ENCODE measurements at places on chromosomes 2 and 18.

- no peak for DNase-seq
Measured at GRCh38 chr2:224729435-224729834, 13.3 kb upstream of the CCDC195 start.

- DNase-seq, result no peak
Measured at GRCh38 chr2:64359171-64359891, 94.6 kb upstream of the LGALSL start.

DNA sequence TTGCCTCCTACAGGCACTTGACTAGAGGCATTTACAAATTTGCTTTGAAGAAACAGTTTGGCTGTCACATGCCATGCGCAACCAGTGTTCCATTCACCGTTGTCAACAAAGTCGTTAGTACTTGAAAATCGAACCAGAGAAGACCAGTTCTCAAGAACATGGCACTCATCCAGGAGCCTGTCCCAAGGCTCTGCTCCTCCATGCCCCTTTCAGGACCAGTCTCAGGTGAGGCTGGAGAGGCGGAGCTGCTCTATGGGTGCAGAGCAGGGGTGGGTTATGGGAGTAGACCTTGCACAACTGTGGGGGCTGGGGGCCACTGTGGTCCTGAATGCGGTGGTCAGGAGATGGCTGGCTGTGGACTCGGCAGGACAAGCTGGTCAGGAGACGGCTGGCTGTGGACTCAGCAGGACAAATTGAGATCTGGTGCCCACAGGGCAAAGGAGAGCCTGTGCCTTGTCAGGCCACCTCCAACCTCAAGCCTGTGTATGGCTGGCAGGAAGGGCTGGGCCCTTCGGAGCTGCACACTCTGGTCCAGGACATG is 12.3 kb upstream of the ATP9B start:
- no peak for DNase-seq

DNA sequence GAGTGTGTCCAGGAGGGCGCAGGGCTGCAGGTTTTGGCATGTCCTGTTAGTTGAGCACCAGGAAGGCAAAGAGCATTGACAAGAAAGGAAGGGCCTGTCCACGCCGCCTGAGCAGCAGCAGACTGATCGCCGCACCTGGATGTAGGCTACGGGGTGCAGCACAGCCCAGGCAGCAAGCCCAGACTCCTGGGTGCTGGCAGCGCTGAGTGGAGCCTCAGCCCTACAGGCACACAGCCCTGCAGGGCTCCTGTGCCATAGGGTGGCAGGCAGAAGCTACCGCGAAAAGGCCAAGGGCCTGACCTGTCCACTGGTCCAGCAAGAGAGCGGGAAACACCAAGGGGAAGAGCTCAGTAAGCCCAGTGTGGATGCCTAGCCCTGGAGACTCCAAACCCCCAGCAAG is 198.0 kb downstream of the HDAC4 start:
- no peak for DNase-seq

GRCh38 chr2:140270224-140270623 is 1490.0 kb upstream of the NXPH2 start:
- DNase-seq, result no peak

DNA sequence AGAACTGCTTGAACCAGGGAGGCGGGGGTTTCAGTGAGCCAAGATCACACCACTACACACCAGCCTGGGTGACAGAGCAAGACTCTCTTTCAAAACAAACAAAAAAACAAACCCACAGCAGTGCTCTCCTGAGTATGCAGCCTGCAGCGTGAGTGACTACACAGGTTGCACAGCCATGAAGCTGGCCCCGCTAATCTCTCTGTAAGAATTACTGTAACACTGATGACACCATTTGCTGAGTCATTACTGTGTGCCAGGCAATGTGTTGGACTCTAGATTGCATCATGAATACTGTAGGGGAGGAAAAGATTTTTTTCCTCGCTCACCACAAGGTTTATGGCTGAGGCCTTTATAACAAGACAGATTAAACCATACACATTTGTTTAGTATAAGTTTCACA is 118.6 kb upstream of the ATP8B1 start:
- no peak for DNase-seq

- DNase-seq, result no peak
Measured at GRCh38 chr2:54318821-54319220, 62.8 kb upstream of the TSPYL6 start.

DNA sequence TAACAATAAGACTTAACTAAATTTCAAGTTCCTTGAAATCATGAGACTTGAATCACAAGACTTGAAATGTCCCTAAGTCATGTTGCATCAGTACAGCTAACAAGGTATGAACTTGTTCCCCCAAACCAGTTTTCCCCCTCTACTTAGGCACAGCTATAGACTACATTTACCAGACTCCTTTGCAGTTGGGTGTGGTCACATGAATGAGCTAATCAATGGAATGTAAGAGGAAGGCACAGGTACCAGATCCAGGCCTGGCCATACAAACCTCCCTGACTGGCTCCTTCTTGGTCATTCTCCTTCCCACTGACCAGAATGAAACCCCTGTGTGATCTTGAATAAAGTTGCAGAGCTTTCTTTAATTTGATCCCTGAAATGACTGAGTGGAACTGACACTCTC is 77.8 kb downstream of the DNER start:
- DNase-seq, result no peak

GRCh38 chr2:20509770-20510490 is 63.1 kb downstream of the RHOB start:
- no peak for DNase-seq

DNA sequence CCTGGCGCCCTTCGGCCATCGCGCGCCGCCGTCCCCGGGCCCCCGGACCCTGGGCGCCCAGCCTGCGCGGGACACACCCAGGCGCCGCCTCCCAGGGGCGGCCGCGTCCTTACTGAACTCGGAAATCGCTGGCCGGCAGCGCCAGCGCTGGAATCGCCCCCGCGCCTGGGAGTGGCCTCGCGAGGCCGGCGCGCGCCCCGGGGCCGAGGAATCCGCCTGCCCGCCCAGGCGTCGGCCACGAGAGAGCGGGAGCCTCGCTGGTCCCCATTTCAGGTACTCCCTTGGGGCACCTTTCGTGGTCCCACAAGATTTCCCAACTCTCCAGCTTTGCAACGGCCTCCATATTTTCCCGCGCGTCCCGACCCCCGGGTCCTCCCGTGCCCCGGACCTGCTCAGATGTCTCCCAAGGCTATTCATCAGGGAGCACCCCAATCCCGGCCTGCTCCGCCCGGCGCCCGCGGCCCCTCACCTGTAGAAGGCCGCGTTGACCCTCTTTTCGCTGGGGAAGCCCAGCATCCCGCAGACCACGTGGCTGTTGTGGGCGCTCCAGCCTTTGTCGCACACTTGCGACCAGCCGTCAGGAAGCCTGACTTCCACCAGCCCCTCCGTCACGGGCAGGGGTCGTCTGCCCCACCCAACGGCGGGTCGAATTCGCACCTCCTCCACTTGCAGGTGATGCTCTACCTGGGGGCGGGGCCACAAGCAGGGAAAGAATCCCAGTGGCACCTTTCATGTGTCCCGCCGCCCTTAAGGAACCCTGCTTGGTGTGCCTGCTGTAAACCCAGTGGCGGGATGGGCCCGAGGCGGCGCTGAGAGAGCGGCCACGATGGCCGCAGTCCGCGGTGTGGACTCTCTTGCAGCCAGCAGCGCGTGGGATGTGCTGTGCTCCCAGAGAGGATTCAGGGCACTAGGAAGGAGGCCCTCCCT is 4.6 kb downstream of the LOXL3 start:
- no peak for DNase-seq

DNA sequence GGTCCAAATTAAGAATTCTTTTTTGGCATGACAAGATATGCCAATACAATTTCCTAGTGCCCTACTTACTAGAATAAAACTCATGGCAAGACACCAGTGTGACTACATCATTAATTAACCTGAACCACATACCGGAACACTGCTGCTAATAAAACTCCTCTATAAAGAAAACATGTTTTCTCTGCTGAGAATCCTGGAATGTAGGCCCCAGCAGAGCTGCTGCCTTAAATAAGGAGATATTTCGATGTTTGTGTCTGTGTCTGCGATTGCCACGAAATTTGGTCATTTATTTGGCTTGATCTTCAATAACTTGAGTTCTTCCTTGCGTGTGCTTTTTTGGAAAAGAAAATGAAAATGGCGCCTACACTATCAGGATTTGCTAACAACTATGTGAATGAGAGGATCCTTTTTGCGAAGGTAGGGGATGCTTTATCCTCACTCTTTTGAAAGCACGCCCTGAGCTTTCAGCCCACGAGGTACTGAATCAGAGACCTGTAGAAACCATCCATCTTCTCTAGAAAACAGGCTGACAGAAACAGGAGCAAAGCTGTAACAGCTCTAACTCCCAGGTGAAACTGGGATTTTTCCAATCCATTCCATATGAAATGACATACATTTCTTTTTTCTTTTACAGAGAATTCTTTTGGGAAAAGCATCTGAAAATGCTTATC is 27.0 kb downstream of the KLF7 start:
- no peak for DNase-seq

DNA sequence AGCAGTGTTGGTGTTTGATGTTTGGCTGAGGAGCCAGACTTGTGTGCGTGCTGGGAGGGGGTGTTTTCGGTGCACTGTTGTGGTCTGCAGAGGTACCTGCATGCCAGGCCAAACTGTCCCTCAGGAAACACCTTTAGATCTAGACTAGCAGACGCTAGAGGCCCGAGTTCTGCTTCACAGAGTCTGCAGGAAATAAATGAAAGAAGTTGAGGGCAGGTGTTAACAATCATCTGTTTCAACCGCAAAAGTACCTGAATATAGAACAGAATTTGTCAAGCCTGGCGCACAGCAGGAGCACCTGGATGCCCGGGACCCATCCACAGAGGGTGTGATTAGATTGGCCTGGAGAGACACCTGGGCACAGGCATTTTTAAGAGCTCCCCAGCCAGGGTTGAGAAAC is 40.5 kb upstream of the REL start:
- no peak for DNase-seq

- DNase-seq, result no peak
Measured at GRCh38 chr18:9488538-9488937, 13.2 kb downstream of the RALBP1 start.

- no peak for DNase-seq
Measured at GRCh38 chr2:123578016-123578415, 447.1 kb upstream of the CNTNAP5 start.

- DNase-seq, result no peak
Measured at GRCh38 chr2:178188466-178188865, 5.8 kb upstream of the OSBPL6 start.

DNA sequence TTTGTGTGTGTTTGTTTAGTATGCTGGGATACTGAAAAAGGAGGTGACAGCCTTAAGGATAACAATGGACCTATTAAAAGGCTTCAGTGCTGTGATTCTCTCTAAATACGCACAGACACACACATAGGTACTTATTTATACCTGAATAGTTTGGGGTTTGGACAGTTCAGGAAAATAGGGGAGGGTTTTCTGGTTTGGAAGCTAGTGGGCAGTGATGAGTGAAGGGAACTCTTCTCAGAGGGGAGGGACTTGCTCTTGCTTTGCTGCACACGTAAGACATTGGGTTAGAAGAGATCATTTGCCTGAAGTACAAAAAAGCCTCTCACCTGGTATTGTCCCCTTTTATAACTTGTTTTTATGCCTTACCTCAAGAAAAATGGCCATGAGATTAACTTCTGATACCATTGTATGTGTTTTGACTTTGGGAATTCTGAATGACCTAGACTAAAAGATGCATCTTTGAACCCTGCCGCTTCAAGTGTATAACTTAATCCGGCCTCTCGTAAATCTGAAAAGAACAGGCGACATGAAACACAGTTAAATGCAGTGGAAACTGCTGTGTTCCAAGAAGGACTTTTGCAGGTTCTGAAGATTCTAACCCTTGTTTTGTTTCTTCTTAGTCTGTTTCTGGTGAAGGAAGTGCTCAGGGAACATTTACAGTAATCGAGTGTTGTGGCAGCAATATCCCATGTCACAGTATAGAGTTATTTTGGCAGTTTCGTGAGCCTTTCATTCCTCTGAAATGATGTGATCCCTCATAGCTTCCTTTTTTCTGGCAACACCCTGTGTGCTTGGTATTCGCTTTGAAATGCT is 2.5 kb downstream of the CRIM1 start:
- no peak for DNase-seq

GRCh38 chr18:34514238-34514637 is 195.9 kb upstream of the DTNA start:
- DNase-seq, result no peak

DNA sequence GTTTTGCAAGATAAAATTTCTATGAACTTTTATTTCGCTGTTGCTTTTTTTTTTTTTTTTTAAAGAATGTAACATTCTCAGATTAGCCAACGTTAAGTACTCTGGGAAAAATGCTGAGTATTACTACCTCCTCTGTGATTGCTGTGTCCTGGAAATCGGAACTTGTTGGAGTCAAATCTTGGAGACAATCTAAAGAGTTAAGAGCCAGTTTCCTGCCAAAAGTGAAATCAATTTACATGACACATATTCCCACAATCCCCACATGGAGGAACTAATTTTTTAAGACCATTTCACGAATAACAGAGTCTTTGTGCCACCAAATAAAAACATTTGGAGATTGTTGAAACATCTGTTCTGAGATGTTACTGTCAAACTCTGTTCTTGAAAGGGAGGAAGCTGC is 127.8 kb downstream of the MEP1B start:
- no peak for DNase-seq

GRCh38 chr2:23629772-23630480 is 244.9 kb downstream of the KLHL29 start:
- DNase-seq, result no peak

DNA sequence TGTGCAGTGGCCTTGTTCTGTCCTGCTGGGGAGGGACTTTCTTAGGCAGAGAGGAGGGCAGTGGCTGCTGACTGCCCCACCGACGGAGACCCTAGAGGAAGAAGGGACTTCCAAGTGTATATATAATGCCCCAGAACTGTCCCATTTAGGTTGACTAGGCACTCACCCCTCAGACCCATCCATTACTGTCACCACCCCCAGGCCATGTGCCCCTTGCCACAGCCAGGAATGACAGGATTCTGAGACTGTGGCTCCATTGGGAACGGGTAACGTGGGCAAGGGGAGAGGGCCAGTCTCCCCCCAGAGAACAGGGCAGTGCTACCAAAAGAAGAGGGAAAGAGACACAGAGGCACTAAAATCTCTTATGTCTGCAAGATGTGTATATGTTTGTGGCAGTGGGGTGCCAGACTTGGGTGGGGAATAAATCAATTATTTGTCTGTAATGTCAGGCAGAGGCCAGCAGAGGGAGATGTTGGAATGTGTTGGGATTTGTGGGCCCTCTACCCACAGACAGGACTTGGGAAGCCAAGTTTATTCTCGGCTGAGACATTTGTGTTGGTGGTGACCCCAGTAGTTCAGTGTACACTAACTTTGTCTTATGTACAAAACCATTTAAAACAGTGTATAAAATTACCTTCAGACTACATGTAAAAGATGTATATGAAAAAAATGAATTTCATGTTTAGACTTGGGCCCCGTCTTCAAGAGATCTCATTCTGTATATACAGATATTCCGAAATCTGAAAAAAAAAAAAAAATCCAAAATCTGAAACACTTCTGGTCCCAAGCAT is 24.0 kb upstream of the TMEM37 start:
- no peak for DNase-seq
